ENCODE measurements at places on chromosomes 1 and 21.

DNA sequence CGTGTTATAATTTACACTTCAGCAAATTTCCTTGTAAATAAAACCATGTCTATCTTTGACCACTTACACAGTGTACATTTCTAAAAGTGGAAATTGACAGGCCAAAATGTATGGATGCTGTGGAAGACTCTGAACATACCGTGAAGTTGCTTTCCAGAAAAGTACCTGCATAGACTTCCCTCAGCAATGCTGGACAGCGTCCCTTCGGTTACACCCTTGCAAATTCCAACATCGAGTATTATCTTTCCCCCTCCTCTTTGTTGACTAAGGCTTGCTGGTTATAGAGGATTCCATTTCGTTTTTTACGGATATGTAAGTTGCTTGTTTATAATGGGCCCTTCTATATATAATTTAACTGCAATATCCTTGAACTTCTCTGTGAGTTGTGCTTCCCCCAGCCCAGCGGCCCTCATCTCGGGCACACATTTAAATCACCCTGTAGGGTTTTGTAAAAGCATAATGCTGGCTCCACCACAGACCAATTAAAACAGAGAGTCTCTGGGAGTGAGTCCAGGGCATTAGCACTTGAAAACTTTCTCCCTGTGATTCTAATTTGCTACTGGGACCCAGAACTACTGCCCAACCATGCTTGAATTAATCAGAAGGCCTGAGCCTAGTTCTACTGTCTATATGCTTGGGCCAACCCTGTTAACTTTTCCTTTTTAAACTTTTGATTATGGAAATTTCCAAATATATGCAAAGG lies 230.3 kb downstream of the GRIK3 start:
- DNase-seq: no peak

DNA sequence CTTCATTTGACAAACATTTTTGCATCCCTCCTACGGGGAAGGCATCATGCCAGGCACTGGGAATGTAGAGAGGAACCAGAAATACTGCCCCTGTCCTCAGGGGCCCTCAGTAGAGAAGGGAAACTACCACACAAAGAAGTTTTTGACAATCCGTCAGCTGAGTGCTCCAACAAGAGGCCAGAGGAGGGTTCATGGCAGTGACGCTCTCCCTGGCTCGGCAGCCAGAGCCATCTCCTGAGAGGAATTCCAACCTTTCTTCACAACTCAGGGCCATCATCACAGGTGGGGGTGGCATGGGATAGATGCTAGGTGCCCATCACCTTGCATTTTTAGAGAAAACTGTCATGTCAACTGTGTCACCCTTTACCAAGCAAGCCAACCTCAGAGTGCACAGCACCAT lies 154.1 kb downstream of the HIVEP3 start:
- no peak for DNase-seq

DNA sequence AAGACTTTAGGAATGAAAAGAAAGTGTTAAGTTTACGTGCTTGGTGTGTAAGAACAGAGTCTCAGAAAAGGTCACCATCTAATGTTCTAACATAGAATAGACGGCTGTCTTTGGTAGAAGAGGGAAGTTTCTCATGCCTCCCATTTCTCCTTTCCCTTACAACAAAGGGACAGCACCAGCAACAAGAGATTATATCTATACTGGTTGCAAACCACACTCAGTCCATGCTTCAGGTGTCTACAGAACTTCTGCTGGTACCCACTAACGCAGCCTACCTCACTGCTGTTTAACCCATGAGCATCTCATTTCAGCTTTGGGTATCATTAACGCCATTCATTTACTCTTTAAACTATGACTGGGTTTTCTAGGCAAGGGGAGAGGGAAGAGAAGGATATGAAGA lies 9.2 kb upstream of the ITPKB start:
- DNase-seq: no peak

- no peak for DNase-seq
Measured at GRCh38 chr1:65820983-65821382, 28.3 kb downstream of the PDE4B start.

GRCh38 chr1:6343506-6344405 lies 49.8 kb downstream of the ACOT7 start:
- DNase-seq: no peak

GRCh38 chr21:38389896-38390295 lies 108.4 kb downstream of the ERG start:
- DNase-seq: no peak

- DNase-seq: no peak
Measured at GRCh38 chr1:34371829-34372532, 195.3 kb downstream of the C1orf94 start.

DNA sequence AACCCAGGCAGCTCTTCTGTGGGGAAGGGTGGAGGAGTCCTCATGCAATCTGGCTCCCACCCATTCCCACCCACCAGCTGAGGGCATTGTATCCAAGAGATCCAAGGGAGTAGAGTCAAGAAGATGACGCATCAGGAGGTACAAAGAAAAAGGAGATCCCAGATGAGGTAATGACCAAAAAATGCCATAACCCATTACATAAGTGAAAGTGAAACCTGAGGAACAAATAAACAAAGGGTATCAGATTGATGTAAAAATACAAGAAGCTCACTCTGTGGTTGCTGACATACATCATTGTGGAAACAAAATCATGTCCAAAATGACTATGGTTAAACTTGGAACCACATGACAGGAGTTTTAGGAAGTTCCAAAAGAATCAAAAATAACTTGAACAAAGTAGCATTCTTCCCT lies 42.5 kb downstream of the CCN1 start:
- no peak for DNase-seq

DNA sequence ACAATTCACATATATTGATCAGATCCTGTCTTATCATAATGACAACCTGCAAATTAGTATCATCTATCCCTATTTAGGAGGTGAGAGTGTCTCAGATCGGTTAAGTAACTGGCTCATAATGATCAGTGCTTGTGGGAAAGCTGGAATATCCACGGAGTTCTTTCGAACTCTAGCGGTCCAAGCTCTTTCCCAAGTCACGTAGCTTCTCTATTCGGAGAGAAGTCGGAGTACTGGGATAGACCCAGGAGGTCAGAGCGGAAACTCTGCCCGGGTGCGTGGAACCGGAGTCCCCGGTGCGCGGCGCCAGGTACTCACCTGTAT lies 339 bp downstream of the PTGS2 start:
- DNase-seq: no peak

- no peak for DNase-seq
Measured at GRCh38 chr1:203681739-203682138, 55.1 kb downstream of the ATP2B4 start.

DNA sequence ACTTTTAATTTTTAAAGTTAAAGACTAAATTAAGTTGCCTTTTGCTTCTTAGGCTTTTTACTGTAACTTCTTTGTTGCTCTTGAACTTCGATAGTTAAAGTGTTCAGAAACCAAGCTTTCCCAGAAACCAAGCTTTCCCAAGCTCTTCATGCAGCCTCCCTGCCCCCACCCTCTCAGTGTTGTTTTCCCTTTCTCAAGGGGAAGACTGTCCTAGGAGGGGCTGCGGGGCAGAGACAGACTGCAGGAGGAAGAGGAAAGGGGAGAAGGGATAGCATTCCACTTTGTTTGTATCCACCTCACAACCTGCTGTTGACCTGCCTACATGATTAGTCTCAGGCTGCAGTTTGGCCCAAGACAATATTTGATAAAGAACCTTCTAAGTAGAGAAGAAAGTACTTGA lies 39.0 kb upstream of the DIPK1A start:
- DNase-seq: no peak

- no peak for DNase-seq
Measured at GRCh38 chr1:39753132-39754025, 14.7 kb downstream of the PPIE start.

DNA sequence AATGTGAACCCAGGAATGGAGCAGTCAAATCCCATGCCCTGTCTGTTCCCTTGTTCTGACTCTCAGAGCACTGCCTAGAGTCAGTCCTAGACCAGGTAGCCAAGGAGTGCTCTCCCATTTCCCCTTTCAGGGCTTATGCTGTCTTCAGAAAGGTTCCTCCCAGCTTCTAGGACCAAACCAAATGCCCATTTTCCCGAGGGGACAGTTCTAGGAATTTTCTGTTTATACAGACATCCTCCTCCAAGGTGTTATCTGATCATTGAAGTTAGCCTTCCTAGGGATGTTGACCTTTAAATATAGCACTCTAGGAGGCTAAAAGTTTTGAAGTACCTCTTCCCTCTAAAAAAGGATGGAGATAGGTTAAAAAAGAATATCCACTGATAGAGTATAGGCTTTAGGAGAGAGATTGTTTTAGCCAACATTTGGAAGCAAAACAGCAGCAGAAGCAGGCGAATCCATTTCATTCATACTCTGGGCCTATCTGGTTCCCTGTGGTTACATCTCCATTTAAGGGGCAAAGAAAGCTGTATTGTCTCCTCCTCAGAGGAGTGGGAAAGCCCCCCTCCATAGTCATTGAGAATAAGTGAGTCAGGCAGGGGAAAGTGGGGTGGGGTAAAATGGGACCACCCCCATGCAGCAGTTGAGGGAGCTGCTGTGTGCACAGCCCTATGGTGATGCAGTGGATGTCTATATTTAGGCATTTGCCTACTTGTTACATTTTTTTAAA lies 126.5 kb downstream of the SPATA46 start:
- DNase-seq: no peak

DNA sequence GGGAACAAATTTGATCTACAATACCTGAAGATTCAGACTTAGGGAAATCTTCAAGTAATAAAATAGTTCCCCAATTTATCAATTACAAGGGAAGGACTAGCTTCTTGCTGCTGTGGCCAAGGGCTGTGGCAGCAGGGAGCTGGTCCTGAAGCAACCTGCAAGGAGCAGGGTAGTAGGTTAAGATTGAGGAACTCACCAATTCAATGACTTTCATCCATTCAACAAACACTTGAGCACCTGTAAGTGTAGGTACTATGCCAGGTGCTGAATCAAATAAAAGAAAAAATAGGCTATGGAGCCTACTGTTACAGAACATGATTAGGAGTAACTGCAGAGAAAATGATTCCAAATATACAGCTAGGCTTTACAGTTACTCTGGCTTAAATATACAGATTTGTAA lies 64.2 kb upstream of the RBM34 start:
- no peak for DNase-seq
